Fibroblast of villous mesenchyme (primary cell): ENCODE measurements at places on chromosomes 3 and 15. TPM values are rescaled to one million over a fixed set of nuclear protein-coding genes. Genes with fewer than 3 reads are reported as not detected.

- no peak for DNase-seq
Measured at GRCh38 chr3:197507081-197507480, 48.7 kb downstream of the BDH1 start.

DNA sequence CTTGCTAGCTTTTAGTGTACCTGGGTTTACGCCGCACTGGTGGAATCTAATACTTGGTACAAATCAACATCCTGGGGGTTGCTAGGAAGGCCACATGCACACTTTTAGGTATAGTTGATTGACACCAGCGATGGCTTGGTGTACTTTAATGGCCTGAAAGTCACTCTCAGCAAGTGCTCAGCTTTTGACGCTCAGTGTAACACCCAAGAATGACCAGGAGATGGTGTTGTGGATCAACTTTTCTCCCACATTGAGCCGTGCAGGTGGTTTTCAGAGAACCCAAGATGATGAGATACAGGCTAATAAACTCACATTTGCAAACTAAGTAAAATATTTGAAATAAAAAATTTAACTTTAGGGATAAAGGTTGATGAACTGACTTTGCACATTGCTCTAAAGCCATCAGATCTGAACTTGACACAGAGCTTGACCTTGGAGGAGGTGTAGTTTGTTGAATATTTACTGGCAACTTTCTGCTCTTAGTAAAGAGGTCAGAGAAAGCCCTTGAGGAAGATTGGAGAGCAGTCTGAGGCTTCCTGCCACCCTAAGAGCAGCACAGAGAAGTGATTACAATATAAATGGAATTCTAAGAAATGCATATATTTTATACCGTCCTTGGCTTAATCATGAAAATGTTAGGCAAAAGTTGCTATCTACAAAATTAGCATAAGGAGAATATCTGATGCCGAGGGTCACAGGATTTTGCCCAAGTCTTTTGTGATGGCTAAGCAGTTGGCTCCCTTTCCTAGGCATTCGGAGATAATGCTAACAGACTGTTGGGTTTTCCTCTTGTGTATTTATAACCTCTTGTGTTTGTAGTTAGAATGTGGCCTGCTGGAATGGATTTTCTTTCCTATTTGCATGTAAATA, 143.4 kb upstream of the RASGRP1 start:
- DNase-seq: peak; percentile 77

The VGLL3 gene
- 102 and 223 TPM in 2 replicates for total RNA-seq

The SLC15A2 gene
- total RNA-seq: under 0.01 and 0.43 TPM in 2 replicates

DNA sequence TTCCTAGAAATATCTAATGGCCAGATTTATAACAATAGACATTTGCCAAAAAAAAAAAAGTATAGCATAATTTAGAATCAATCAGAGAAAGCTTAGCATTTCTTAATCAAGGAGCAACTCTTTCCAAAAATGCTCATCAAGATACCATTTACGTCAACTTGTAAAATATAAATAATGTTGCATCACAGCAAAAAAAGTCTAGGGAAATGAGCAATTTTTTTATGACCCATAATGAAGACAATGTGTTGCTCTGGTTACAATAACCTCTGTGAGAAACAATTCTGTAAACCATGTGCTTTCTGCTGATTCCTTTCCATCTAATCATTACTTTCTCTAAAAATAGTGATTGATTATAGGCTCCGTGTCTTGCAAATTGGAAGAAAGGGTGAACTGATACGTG, 36.3 kb downstream of the KBTBD8 start:
- DNase-seq: peak; percentile 52
